ENCODE measurements at places on chromosomes 1 and 21.

DNA sequence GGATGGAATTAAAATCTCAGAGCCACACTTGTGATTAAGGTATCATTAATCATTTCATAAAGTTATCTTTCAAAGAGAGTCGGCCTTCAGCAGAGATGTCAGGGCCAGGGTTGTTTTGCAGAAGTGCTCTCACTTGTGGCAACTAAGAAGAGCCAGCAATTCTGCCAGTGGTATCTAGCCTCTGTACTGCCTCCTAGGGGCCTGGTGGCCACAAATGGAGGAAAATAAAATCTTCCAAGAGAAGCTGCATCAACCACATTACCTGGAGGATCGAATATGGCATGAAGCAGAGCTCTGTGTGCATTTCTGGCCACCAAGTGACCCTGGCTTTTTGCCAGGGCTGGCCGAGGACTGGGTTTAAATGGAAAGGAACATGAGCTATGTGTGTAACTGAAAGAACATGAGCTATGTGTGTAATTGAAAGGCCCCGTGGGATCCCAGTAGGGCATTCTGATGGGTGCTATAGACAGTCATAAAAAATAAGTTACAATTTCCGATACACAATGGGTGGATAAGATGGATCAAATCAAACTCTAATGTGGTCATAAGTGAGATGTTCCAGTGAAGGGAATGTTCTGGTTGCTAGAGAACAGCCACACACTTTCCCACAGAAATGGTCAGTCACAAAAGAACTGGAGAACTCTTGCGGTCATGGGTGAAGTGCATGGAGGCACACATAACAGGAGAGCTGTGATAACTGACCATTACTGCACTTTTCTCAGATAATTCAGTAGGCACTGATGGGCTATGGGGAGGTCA, 335.8 kb downstream of the CAMTA1 start:
- no peak for DNase-seq

GRCh38 chr1:215793180-215793579, 226.1 kb downstream of the KCTD3 start:
- DNase-seq = no peak

- no peak for DNase-seq
Measured at GRCh38 chr1:185365951-185366350, 48.9 kb upstream of the IVNS1ABP start.

GRCh38 chr1:155320661-155321617, at the start of gene RUSC1:
Gene RUSC1 (plus strand): TSS chr1:155320894. CDS start chr1:155321774, 880 bp downstream.
- DNase-seq = no peak

DNA sequence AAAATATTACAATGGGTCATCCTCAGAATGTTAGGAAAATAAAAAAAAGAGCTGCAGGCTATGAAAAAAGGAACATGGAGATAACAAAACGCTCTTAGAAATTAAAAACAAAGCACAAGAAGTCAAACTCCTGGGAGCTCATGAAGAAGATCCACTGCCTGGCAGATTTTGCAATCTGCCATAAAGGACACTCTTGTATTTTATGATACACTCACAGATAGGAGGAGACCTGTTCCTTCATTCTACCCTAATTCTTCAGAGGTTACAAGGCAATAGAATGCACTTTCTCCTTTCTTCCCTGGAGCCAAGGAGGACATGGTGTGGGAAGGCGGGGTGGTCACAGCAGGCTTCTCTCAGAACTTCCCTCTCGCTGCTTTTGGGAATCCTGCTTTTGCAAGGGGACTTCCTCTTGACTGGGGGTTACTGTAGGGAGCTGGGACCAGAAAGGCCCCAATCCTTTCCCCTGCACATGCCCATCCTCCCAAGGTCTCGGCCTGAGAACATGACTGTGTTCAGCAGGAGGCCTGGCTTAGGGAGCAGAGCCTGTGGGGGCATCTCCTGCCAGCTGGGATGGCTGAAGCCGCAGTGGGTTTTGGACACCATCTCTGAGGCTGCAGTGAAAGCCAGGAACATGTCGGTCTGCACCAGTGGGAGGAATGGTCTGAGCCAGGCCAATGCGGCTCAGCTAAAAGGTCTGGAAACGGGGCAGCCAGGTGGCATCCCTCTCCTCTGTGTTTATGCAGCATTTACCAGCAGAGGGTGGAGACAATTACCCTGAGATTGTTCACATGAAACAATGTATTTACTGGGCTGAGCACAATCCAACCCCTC, 44.8 kb downstream of the GPR161 start:
- DNase-seq = no peak

- peak; percentile 29 for DNase-seq
Measured at GRCh38 chr1:20732588-20733359, at the start of gene SH2D5. Gene SH2D5 (minus strand): TSS chr1:20732703. CDS start chr1:20728044, 4,659 bp downstream.

- no peak for DNase-seq
Measured at GRCh38 chr1:185775501-185775900, 41.3 kb downstream of the HMCN1 start.

DNA sequence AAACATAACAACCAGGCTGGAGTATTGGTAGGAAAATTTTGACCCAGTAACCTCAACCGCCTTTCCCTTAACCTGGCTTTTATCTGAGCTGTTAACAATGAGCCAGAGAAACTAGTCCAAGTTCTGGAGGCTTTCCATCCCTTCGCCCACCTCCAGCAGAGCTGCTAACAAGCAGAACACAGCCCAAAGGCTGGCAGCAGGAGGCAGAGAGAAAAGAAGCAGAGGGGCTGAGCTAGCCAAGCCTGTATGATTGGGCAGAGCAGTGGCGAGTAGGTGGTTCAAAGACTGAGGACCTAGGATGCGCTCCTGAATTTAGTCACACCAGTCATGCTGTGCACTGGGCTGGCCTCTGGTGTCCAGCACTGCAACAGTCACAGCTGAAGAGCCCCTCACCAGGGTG, 123.0 kb downstream of the TNR start:
- DNase-seq = no peak

DNA sequence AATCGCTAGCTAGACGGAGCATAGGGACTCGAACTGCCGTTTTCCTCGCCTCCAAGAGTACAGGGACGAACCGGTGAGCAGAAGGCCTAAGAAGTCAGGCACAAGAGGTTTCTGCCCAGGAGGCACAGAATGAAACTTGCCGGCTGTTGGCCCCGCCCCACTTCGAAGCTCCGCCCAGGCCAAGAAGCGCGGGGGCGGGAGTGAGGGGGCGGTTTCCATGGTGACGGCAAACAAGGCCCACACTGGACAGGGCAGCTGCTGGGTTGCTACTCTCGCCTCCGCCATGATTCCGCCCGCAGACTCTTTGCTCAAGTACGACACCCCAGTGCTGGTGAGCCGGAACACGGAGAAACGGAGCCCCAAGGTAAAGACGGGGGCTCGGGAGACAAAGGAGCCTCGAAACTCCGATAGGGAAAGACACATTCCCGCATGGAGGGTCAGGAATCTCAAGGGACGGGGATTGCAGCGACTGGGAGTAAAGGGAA, at the start of gene DNALI1:
Gene DNALI1, plus strand, starts transcription at position 229 of the 485 bp plus-strand sequence. Its CDS starts 55 bp downstream, at position 284.
- DNase-seq = no peak

DNA sequence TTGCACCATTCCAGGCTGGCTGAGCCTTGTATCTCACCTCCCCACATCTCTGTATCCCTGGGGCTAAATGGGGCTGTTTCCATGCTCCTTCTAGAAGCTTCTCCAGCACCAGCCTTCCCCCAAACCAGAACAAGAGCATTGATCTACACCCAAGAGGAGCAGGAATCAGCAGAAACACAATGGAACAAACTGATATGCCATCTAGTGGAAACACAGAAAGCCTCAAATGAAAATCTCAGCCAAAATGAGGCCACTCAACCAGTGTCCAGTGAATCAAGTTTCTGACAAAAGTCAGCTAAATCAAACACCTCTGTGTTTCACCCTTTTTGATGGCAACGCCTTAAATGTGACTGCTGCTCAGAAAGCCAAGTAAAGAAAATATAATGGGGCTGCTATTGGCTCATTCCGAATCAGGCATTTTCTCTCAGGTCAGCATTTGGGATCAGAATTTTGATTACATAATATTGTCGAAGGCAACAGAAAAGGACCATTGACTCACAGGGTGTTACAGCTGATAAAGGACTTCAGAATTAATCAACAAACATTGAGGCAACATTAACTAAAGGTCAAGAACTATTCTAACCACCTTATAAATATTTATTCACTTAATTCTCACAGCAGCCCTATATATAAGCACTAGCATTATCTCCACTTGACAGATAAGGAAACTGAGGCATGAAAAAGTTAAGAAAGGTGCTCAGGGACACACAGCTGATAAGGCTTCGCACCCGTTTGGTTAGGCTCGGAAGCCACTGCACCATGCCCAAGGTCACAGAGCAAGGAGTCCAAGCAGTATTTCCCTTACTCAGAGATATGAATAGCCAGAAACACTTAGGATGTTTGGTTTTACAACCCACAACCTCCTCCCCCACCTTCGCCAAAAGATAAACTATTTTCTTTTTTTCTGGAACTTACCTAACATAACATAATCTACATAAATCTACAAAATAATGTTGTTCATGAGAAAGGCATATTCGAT, 85.8 kb upstream of the KCNJ15 start:
- DNase-seq = no peak

DNA sequence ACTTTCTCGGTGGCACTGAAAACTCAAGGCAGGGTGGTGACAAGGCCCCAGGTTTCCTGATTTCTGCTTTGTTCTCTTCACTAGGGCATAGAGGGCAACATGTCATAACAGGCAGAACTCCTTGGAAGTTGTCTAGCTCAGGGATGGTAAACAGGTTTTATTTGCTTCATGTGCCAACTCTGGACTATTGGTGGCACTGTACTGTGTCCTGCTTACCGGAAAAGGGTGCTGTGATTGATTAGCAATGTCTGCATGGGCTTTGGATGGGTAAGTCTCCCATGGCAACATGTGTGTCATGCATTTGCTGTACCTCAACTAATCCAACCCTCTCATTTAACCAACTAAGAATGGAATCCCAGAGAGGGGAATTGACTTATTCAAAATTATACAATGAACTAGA, 70.7 kb upstream of the USP24 start:
- DNase-seq = no peak

- DNase-seq = no peak
Measured at GRCh38 chr1:193498088-193498655, 311.8 kb upstream of the B3GALT2 start.

DNA sequence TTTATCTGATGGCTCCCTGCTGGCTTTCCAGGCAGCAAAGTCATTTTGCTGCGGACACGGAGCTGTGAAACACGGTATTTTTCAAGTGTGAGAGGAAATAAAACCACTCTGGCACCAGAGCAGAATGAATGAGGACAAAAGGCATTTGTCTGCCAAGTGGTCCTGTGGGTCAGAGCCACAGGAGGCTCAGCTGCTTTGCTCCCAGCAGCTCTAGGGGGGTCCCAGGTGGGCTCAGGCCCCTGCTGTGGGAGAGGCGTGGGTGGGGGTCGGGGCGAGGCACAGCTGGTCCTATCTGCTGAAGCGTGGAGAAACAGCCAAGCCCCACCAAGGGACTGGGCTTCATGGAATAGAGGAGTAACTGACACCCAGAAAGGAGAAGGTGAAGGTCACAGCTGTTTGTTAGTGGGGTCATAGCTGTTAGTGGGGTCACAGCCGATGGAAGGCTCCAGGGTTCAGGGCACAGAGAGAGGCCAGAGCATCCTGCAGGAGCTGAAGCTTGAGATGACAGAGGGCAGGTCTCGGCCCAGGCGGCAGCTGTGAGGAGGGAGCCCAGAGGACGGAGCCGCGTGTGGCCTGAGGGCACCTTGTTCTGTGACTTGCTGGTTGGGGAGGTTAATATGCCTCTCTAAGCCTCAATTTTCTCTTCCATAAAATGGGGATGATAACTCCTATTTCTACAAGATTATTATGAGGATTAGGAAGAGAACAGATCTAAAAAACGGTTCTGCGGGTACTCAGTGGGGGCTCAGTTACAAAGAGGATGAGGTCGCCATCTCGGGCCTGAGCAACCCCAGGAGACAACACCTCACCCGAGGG, 7.1 kb downstream of the KIF17 start:
- no peak for DNase-seq

GRCh38 chr1:58710190-58711085, 10.6 kb upstream of the MYSM1 start:
- DNase-seq = peak; percentile 24

GRCh38 chr1:61184040-61184713, 101.8 kb downstream of the NFIA start:
- no peak for DNase-seq

DNA sequence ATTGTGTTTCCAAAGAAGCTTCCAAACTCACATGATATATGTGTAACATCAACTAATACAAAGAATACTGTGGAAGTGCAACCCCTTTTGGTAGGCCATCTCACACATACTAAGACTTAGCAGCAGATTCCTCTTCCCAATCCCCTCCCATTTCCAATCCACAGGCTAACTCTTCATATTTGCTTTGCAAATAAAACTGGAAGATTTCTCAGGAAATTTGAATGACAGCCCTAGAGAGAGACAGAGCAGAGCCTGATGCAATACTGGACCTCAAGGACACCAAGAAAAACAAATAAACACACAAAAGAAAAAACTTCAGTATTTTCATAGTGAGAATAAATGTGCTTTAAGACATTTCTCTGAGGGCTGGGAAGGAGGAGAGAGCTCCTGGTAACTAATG, 190.2 kb upstream of the BRINP3 start:
- no peak for DNase-seq

GRCh38 chr21:42384156-42384945, 11.5 kb downstream of the TMPRSS3 start:
- DNase-seq = no peak

DNA sequence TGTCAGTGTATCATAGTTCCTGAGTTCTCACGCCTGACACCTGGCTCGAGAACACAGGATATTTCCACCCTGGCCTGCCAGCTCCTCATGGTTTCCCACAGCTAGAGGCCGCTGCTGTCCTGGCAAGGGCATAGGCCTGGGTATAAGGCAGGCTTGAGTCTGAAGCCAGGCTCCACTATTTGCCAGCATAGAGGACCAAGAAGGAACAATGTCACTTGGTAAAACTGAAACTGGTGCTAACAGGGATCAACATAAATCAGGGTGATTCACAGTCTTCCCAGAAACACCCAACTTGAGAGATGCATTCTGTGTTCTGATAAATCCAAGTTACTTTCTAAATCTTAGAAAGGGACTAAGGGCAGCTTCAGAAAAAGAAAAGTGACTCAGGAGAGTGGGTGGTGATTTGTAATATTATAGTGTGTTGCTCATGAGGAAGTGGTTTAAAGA, 6.9 kb upstream of the S100A2 start:
- DNase-seq = peak; percentile 20

GRCh38 chr1:100597061-100597741, 59.3 kb downstream of the GPR88 start:
- no peak for DNase-seq

GRCh38 chr1:177355575-177355974, 184.8 kb downstream of the BRINP2 start:
- DNase-seq = no peak

All from KG1 (cell line).